ENCODE measurements at places on chromosomes 7 and 10.

GRCh38 chr7:107694386-107694785, 33.8 kb downstream of the SLC26A4 start:
- no peak for DNase-seq

- no peak for DNase-seq
Observed at GRCh38 chr7:111041577-111041976, 49.4 kb upstream of the LRRN3 start.

GRCh38 chr10:42991442-42992098, 85.3 kb upstream of the RET start:
- DNase-seq, result no peak

DNA sequence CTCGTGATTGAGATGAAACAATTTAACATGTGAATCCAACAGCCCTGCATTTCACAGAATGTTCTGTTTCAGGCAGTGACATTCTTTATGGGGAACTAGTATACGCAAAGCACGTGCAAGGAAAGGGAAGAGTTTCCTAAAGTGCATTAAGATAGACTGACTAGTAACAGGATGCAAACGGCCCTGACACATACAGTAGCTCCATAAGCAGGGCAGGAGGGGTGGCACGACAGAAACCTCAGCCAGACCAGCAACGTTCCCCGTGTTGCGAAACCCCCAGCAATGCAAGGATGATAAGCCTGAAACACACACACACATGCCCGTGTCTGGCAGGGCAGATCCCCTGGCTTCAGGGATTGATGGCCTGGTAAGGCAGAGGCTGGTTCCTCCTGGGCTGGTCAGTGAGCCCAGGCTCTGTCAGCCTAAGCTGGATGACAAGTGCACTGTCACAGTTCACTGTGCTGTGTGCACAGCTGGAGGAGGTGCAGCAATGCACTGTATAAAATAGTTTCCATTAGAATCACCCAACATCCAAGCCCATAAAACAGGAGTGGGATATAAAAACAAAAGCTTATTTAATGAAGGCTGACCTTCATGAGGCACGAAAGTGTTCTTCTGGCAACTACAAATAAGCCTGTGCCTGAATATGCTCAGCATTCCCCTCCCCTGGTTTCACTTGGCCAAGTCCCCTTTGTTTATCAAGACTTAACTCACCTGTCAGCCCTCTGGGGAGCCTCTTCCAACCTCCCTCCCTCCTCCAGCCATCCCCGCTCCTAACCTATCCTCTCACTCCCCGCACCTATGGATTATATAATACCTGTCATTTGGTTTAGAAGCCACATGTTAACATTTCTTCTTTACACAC, 88.8 kb downstream of the GSAP start:
- DNase-seq, result no peak

DNA sequence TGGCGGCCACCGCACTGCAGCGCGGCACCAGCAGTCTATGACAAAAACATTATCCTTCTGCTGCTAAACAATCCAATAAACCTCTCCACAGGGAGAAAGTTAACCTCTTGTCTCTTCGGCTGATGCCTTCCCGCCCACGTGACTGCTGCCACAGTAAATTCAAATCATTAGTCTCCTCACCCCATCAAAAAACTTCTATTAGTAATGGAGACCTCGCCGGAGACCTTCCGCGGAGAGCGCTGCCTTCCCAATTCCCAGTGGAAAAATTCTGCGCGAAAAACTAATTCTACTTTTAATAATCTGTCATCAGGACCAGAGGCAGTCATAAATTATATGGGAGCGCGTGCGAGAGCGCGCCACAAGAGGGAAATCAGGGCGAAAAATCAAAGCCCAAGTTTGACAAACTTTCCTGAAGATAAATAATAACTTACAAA, 90.0 kb upstream of the PAX2 start:
- no peak for DNase-seq

DNA sequence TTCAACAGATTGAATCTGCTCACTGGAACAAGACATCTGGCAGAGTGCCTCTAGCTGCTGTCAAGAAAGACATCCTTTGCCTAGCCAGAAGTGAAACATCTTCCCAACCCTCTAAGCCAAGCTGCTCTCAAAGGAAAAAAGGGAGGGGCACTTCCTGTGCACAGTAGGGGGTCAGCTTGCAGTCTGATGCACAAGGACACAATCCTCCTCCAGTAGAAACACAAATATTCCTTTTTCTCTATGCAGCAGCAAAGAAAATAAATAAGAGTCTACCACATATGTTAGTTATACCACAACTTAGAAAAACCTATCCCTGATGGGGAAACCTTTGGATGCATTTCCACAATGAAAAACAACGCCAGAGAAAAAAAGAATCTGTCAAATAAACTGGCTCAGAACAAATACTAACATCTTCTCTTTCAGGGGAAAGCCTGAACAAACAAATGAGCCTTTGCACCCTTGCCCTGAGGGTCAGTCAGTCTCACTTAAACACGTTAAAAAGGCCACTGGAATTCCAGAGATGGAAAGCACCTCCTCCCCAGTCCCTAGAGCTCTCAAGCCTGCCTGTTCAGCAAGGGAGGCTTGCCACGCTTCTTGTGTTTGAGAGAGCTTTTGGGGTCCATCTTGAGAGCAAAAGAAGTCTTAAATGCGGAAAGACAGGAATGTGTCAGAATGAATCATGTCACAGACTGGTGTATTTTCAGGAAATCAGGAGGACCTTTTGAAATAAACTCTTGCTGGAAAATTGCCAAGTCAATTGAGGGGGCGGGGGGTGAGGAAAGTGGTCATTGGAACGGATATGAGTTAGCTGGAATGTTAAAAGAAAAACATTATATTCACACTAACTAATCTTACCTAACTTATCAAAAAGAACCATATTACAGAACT, 7.5 kb downstream of the LAMB1 start:
- no peak for DNase-seq

DNA sequence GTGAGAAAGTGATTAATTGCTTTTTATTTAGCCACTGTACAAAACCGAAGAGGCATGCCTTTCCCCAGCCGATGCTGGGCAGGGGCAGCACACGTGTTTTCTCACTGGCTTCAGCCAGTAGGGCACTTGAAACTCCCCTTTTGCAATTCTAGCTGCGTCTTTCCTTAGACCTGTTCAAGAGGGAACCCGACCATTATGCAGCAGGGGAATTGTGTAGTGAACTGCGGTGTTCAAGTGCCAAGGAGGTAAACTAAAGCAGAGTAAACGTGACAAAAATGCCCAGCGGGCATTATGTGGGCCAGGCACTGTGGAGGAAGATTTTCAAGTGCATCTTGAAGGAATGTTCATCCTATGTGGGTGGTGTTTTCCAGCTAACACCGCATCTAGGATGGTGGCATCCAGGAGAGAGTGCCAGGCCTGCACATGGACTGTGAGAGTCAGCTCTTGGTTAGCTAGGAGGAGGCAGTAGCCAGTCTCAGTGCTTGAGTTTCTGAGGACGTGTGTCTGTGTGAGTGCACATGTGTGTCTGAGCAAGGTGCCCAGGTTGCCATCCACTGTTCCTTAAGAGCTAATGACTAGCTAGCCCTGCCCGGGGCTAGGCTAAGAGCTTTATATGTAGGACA, 3.3 kb downstream of the WIPF3 start:
- DNase-seq, result no peak
